ENCODE measurements at places on chromosomes 16 and 17.

DNA sequence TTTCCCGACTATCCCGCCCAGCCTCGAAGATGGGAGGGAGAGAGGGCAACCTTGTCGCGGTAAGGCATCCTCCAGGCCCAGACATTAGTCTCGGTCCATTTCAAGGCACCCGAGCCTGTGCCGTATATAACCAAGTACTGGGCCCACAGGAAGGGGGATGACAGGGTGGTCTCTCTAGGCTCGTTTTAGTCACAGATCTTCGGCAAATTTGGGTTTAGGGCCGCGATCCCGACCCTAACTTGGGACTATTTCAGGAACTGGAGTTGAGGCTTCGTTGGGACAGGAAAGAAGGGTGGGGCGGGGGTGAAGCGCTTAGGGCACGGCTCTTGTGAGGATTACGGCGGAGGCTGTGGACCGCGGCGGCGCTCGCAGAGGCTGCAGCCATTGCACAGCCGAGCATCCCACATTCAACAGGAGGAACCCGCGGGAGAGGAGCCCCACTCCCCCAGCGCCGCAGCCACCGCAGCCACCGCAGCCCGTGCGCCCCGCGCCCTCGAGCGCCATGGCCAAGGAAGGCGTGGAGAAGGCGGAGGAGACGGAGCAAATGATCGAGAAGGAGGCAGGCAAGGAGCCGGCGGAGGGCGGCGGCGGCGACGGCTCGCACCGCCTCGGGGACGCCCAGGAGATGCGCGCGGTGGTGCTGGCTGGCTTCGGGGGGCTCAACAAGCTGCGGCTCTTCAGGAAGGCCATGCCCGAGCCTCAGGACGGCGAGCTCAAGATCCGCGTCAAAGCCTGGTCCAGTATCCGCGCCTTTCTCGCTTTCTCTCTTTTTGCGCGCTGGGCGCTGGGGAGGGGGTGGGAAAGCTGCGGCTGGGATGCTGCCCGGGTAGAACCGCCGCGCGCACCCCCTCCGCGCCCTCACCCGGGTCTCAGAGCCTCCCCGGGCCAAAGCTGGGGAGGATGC lies at the start of gene VAT1L:
Gene VAT1L (plus strand): TSS at position 384 of the 904 bp plus-strand sequence. CDS start 119 bp downstream, at position 503.
- peak; percentile 15 for DNase-seq

- DNase-seq = no peak
Observed at GRCh38 chr17:56505154-56505756, 88.2 kb upstream of the NOG start.

DNA sequence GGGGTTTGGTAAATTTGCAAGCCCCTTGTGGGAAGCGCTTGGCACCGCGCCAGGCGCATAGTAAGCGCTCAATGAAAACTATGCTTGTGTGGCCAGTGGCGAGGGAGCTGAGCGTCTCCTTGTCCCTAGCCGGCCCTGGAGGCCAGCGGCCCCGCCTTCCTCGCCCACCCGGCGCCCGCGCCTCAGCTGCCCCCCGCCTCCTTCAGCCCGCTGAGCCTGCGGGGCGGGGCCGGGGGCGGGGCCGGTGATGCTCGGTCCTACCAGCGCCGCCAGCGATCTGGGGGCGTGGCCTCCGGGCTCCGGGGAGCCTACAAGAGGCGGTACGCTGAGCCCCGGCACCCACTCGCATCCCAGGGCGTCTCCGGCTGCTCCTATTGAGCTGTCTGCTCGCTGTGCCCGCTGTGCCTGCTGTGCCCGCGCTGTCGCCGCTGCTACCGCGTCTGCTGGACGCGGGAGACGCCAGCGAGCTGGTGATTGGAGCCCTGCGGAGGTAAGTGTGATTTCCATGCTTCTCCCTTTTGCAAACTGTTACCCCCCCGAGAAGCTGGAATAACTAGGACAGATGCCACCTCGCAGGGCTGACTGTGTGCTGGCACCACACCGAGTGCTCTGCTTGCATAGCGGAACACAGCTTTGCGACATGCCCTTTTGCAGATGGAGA lies at the start of gene CRISPLD2:
Gene CRISPLD2 (plus strand): TSS at position 342 of the 661 bp plus-strand sequence. CDS start 18,511 bp downstream, outside the sequence.
- peak; percentile 89 for DNase-seq

DNA sequence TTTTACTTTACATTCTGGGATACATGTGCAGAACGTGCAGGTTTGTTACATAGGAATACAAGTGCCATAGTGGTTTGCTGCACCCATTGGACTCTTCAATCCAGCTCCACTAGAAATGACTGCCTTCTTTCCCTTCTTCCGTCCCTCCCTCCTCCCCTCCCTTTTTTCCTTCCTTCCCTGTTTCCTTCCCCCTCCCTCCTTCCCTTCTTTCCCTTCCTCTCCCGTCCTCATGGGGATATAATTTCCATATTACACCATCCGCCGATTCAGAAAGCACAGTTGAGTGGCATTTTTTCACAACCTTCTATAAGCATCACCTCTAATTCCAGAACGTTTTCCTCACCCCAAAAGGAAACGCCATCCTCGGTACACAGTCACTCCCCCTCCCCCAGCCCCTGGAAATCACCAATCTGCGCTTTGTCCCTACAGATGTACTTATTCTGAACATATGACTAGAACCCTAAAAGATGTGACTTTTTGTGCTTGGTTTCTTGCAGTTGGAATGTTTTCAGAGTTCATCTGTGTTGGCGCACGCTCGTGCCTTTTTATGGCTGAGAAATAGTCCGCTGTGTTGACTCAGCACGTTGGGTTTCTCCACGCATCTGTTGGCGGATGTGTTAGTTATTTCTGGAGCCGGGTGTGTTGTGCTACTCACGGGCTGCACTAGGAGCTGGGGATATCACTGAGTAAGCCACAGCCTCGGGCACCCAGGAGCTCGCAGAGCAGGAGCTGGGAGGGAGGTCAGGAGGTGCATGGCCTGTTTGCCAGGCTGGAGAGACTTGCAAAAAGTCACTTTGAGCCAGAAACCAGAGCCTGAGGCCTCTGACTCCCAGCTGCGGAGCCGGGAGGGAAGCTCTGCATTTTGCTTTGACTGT lies 336.4 kb downstream of the SEC14L1 start:
- DNase-seq = peak; percentile 22

- no peak for DNase-seq
Observed at GRCh38 chr17:20022701-20023100, 13.5 kb downstream of the SPECC1 start.

GRCh38 chr16:71467810-71468209 lies 5.8 kb upstream of the ZNF23 start:
- peak; percentile 47 for DNase-seq

DNA sequence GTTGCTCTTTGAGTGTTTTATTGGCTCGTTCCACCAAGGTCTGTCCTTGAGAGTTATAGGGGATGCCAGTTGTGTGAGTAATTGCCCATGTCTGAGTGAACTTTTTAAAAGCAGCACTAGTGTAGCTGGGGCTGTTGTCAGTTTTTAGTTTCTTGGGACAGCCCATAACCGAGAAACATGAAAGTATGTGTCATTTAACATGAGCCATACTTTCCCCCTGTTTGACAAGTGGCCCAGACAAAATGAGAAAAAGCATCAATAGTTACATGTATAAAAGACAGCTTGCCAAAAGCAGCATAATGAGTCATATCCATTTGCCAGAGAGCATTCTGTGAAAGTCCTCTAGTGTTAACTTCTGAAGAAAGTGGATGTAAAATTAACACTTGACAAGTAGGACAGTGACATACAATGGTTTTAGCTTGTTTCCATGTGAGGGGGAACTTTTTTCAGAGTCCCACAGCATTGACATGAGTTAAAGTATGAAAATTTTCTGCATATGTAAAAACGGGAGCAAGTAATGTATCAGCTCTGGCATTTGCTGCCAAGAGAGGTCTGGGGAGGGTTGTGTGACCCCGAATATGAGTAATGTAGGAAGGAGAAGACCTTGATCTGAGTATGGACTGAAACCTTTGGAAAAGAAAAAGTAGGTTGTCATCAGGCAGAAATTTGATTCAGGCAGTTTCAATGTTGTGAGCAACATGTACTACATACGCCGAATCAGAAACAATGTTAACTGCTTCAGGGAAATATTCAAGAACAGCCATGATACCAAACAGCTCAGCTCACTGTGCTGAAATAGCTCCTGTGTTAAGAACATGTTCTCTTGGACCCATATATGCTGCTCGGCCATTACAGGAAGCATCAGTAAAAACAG lies 56.8 kb upstream of the ARL4D start:
- peak; percentile 38 for DNase-seq

DNA sequence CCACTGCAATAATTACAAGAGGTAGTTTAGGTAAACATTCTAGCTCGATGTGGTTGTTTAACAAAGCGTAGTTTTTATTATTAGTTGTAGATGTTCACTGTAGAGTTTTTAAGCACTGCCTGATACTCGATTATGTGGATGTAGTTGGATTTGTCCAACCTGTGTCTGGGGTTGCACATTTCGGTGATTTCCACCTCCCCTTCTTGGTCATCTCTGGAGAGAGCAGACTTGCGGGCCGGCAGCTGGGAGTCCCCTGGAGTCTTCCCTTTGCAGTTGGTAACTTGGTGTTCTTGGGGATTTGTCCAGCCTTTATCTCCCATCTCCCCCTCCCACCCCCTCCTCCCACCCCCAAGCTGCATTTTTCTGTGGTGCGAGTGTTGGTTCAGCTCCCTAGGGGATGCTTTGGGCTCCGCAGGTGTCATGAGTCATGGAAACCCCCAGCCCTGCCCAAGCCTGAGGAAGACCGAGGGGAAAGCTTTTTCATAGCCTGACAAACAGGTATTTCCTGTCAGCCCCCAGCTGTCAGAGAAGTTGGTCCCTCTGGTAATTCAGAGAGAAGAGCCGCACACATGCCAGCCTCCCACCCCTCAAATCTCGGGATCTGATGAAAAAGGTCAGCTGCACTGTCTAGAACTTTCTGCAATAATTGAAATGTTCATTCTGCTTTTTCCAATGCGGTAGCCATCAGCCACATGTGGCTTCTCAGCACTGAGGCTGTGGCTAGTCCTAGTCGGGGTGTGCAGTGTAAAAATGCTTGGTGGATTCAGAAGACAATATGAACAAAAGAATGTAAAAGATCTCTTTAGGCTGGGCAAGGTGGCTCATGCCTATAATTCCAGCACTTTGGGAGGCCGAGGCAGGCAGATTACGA lies 50.3 kb downstream of the KSR1 start:
- no peak for DNase-seq

- DNase-seq = peak; percentile 14
Observed at GRCh38 chr17:66975614-66976378, 11.3 kb downstream of the CACNG4 start.

- no peak for DNase-seq
Observed at GRCh38 chr17:60534010-60534555, 8.0 kb upstream of the APPBP2 start.

DNA sequence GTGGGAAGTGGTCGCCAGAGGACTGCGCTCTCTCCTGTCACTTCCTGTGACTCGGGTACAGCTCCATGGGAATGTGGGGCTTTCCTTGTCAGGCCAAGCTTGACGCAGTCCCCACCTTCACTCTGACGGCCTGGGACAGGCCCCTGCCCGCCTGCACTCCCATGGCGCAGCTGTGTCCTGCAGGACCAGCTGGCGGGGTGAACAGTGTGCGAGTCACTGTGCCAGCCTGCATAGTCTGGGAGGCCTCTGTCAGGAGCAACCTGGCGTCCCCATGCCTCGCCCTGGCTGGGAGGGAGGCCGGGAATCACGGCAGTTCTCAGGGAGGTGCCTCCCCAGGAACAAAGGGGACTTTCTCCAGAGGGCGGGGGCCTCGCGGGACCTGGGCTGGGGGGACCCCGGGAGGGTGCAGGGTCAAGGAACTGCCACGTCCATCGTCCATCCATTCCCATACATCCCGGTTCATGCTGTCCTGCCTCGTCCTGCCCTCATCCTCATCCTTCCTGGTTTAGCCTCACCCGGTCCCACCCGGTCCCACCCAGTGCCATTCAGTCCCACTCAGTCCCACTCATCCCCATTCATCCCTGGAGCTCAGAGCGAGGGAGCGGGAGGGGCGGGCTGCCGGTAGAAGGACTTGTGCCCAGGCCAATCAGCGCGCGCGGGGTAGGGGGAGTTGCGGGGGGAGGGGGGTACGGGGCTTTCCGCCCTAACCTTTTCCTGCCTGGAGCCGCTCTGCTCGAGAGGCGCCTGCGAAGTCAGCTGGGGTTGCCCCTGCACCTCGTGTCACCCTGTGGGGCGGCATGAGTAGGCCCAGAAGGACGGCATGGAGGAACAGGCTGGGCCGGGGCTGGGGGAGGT lies 13.4 kb downstream of the FLYWCH1 start:
- DNase-seq = no peak

DNA sequence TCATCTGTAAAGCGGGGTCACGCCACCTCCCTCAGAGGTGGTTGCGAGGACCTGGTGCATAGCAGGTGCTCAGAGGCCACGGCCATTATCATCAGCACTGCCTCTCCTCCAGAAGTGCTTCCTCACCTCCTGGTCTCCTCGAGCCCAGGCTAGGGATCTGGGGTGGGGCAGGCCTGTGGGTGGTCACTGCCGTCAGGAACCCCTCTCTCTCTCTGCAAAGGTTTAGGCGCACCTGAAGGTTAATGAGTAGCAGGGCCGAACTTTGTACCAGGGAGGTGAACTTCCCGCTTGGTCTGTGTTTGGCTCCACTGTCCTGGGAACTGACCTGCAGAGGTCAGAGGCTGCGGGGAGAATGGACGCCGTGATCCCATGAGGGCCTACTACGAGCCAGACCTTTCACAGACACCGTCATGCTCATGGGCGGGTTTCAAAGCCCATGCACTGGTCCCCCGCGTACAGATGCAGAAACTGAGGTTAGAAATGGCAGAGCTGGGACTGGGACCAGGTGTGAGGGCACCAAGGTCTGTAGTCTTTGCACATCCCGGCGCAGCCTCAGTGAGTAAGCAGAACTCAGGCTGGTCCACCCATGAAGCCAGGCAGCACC lies 13.8 kb downstream of the JUP start:
- no peak for DNase-seq

DNA sequence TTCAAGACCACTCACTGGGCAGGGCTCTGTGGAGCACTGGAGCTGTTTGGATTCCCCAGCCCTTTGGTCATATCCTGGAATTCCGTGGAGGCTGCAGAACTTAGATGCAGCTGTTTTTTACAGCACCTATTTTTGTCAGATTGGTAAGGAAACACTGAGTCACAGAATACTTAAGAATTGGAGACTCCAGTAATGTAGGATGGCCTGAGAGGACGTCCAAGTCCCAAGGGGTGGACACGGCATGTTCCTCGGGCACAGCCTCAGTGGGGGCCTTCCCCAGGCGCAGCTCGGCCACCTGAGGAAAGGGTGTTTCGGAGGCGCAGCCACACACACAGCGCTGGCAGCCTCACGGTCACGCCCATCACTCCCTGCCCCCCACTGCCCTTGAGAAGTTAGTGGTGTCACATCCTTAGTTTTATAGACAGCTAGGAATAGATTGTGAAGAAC lies 14.8 kb downstream of the PLD6 start:
- no peak for DNase-seq

DNA sequence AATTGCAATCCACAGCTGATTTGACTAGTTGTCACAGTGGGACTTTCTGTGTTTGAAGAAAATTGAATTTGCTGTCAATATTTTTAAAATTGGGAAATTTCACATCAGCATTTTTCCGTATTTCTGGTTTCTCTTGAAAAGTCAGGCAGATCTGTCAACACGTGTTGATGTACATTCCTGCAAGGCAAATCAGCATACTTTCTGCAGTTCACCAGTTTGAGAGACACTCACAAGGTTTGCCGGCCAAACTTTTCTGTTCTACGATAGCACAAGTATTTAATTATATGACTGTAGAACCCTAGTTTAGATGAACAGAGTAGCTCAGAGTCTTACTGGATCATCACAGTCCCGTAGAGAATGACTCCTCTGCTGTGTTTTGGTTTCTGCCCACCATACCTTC lies 102.0 kb downstream of the ADAMTS18 start:
- DNase-seq = no peak

- DNase-seq = no peak
Observed at GRCh38 chr16:84817206-84817605, 2.6 kb upstream of the CRISPLD2 start.

- DNase-seq = no peak
Observed at GRCh38 chr17:8283356-8283755, 5.1 kb upstream of the RANGRF start.

GRCh38 chr17:2932946-2933345 lies 130.5 kb downstream of the OR1D5 start:
- DNase-seq = no peak

GRCh38 chr16:88063211-88063773 lies 112.1 kb downstream of the BANP start:
- DNase-seq = no peak
